ENCODE measurements at places on chromosomes 13 and 19.

DNA sequence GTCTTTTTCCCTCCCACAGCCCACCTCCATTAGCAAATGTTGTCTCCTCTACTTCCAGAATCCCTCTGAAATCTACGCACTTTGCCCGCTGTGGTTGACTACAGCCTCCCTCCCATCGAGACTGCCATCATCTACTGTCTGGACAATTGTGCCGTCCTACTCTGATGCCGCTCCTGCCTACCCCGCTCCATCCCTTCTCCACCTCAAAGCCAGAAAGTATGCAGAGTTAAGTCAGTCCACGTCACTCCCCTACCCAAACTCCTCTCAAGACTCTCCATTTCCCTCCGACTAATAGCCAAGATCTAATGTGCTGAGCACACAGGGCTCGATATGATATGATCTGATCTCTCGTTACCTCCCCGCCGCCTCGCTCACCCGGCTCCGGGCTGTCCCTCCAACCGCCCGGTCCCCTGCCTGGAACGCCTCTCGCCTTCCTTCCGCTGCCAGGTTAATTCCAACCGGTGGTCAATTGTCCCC is 556 bp downstream of the CACTIN start:
- DNase-seq: no peak

DNA sequence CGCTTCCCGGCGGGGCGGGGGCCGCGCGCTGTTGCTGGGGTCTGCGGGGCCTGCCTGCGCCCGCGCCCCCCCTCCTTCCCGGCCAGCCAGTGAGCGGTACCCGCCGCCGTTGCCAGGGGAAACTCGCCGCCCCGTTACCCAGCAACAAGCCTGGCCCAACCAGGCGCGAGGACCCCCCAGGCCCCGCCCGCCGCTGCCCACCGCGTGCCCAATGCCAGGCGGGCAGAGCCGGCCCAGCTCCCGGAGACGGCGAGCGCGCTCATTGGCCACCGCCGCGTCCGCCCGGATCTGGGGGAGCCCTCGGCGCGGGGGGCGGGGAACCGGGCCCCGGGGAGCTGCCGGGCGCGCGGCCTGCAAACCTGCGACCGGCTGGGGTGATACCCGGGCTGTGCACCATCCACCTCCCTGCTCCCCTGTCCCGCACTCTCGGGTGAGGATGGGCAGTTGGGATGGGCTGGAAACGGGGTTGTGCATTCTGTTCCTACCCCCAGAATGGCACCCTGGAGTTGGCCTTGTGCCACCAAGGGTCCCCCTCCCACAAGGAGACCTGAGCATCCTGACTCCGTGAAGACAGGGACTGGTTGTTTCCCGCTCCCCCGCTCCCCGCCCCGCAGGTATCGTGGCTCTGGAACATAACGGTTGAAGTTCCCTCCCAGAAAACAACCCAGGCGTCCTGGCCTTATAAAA is 8.8 kb upstream of the BBC3 start:
- DNase-seq: peak; percentile 87

DNA sequence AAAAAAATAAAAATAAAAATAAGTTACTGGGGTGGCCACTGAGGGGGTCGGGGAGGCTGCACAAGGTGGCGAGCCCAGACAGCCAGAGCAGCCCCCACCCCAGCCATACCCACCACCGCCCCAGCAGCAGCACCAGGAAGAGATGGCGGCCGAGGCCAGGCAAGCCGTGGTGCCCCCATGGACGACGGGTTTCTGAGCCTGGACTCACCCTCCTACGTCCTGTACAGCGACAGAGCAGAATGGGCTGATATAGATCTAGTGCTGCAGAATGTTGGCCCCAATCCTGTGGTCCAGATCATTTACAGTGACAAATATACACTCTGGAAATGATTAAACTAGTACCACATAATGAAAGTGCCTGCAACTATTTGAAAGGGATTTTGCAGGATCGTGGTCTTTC is 71.6 kb upstream of the ZDHHC20 start:
- DNase-seq: no peak

DNA sequence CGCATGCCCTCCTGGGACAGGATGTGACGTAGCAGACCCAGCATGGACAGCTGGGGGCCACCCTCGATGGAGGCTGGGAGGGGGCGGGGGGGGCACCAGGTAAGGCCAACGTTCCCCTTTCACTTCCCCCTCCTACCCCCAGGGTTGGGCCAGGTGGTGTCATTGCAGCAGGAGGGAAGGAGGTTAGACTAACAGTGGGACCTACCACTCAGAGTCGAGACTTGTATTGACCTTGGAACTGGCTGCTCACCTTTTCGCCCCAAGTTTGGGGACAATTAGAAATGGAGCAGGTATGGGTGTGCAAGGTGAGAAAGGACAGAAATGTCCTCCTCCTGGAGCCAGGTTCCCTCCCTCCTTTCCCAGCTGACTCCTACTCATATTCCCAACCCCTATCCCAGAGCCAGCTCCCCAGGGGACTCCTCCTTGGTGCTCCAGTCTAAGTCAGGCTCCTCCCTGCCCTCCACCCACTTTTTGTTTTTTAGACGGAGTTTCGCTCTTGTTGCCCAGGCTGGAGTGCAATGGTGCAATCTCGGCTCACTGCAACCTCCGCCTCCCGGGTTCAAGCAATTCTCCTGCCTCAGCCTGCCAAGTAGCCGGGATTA is 8.6 kb upstream of the SLC25A41 start:
- DNase-seq: no peak

DNA sequence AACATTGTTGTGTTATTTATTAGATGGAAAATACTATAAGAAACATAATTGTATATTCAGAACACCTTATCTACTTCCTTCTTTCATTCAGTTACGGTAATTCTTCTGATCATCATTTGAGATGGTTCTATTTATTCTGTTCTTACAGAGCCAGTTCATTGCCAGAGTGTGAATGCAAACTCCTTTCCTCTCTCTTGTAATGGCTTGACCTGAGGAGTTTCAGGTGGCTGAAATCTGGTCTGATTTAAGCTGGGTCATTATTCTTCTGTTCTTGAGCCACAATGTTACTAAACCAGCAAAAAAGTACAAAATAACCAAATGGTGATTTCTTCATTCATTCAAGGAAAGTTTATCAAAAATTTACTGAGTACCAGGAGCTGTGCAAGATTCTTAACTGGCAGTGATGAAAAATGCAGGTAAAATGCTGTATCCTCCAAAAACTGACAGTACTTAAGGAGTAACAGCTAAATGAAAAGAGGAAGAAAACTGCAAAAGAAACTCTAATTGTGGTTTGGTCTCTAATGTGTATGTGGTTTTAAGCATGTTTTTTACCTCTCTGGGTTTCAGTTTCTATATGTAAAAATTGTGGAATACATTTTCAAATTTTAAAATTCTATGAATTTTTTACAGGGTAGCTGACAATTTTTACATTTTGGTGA is 182.4 kb upstream of the UFM1 start:
- DNase-seq: no peak

GRCh38 chr19:49864890-49865289 is 2.5 kb downstream of the PNKP start:
- no peak for DNase-seq

DNA sequence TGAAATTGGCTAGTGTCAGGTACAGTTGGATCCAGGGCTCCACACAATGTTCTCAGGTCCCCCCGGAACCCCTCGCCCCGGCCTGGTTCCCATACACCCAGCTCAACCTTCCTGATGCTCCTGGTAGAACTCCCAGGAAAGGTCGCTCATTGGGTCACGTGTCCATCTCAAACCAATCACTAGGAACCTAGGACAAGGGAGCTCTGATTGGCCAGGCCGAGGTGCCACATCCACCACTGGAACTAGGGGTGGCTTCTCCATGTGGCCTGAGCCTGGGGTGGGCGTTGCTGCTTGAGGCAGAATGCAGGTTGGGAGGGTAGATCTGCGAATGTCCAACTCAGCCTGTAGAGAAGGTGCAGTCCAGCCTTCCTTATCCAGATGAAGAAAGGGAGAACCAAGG is 6.9 kb upstream of the MEF2B start:
- DNase-seq: no peak

DNA sequence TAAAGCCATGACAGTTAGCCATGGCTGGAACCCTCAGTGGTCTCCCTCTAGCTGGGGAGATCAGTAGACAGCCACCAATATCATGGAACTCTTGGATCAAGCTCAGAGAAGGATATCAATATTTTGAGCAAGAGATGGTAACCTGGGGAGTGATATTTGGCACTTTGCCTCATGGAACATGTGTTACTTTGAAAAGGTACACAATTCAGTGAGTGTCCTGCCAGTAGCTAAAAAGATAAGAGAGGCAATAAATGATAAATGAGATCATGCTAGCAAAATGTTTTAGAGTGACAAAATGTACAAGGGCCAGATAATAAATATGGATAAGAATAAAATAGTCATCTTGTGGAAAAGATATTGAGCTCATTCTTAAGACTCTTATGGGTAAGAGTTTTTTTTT is 1618.7 kb downstream of the OLFM4 start:
- DNase-seq: no peak

DNA sequence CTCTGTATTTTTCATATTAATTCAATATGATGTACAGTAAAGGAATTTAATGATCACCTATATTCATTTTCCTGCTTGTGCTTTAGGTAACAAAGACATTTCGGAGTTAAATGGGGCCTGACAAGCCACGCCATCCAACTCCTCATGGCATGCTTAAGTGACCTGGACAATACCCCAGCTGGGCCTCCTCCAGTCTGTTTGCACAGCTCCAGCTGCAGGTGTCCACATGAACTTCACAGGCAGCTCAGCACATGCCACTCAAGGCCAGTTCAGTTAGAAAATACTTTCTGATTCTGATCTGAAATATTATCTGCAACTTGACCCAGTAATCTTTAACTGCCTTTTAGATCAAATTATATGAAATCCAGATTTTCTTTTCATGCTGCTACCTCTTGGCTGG is 89.6 kb upstream of the SLC15A1 start:
- DNase-seq: no peak

DNA sequence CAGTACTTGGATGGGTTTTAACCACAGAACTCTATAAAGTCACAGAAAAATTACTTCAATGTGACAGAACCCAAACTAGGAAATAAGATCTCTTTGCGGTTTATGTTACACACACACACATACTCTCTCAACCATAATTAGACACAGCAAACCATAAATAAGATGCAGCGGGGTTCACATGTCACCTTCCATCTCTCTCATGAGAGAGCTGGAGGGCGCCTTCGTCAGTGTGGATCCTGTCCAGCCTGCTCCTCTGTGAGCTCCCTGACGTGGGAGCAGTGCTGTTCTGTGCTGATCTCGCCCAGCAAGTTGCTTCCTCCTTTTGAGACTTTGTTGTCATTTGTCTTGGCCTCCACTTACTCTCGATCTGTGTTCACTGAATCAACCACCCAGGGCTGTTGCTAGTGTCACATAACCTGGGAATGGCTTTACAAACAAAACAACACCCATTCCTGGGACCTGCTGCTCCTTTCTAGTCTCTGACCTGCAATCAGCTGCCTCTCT is 204.9 kb upstream of the KL start:
- no peak for DNase-seq

DNA sequence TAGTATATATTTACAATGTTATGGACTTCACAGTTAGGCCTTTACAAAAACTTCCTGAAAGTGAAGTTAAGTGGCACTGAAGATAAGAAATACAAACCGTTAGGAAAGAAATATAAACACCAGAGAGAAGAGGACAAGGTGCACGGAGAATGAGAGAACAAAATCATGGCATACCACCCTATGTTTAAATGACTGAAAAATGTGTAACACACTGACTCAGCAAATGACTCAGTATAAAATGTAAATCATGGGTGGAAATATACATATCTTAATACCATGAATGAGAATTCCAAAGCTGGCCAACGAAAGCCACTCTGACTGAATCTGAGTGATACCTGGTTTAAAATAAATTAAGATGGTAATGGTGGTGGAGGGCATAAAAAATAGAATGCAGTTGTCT is 260.8 kb downstream of the DNAJC15 start:
- no peak for DNase-seq

- no peak for DNase-seq
These were observed 313.5 kb downstream of the KLF12 start for GRCh38 chr13:73820688-73821087.

- no peak for DNase-seq
These were observed 276.3 kb downstream of the DACH1 start for GRCh38 chr13:71590654-71591148.

GRCh38 chr13:33110713-33111413 is 94.6 kb downstream of the KL start:
- DNase-seq: no peak

DNA sequence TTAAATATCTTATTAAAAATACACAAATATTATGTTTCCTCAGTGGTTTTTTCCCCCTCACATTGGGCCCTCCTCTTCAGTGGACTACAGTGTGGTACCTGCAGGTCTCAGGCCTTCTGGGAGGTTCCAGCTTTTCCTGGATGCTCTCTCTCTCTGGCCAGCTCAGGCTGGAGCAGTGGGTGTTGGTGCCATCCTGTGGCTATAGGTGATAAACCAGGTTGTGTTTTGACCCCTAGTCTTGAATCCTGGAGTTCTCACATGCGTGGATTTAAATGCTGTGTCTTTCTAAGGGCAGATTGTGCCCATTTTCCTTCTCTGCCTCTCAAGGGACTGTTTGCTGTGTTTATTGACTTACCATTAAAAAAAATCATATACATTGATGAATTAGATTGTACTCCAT is 41.2 kb upstream of the ZNF527 start:
- peak; percentile 0 for DNase-seq

- DNase-seq: no peak
These were observed 786.2 kb downstream of the SLITRK6 start for GRCh38 chr13:85013006-85013405.

DNA sequence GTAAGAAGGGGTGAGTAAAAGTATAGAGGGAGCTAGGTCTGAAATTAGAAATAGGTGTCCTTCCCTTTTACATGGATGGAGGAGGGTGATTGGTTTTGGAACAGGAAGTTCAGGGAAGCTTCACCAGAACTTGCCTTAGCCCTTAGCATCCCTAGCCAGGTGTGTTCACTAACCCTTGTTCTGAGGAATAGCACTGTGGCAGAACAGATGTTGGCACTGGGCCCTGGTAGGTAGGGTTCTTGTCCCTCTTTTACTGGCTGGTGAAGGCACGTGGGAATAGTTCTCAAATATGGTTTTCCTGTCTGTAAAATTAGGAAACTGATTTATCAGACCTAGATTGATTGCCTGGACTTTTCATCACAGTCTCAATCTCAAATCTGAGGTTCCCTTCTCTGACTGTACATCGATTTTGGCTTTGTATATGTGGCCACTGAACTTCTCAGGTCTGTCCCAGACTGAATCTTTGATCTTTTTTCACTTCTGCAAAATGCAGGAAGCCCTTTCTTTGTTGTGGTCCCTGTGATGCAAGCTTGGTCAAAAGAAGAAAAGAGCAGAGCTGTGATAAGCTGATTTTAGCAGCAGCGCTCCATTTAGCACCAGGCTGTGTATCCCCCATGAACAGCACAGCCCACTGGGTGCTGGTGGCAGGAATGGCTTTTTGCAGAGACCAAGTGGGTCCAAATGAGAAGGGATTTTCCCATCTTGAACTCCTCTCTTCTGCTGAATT is 86.2 kb upstream of the HTR2A start:
- no peak for DNase-seq

DNA sequence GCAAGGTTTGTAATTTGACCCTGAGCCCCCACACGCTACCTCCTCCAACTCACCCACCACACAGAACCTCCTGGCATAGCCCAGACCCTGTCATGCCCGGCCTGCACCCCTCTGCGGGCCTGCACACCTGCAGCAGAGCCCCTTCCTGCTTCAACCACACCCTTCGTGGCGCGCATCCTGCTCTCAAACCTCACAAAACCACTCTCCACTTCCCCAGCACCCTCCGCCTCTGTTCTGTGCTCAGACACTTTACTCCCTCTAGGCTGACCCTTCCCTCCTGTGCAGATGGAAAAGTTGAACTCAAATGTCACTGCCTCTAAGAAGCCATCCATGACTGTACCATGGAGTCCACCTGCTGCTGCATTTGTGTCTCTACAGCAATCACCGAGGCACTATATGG is 28.5 kb downstream of the FAAP24 start:
- DNase-seq: no peak
